ENCODE measurements at places on chromosomes 12 and 14.

DNA sequence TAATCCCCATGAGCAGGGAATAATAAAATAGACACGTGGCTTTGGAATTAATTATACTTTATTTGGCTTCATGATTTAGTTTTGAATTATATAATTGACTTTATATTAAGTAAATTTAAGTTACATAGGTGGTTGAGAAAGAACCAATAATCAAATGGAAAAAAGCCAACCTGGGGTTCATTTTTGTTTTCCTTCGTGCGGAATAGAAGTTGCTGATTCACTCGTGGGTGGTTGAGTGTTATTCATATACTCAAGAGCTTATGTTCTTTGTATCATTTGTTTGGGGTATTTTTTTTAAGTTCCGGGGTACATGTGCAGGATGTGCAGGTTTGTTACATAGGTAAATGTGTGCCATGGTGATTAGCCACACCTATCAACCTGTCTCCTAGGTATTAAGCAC, 58.0 kb downstream of the ZNF664 start:
- no peak for DNase-seq

GRCh38 chr12:40963751-40964150, 224.4 kb upstream of the PDZRN4 start:
- no peak for DNase-seq

DNA sequence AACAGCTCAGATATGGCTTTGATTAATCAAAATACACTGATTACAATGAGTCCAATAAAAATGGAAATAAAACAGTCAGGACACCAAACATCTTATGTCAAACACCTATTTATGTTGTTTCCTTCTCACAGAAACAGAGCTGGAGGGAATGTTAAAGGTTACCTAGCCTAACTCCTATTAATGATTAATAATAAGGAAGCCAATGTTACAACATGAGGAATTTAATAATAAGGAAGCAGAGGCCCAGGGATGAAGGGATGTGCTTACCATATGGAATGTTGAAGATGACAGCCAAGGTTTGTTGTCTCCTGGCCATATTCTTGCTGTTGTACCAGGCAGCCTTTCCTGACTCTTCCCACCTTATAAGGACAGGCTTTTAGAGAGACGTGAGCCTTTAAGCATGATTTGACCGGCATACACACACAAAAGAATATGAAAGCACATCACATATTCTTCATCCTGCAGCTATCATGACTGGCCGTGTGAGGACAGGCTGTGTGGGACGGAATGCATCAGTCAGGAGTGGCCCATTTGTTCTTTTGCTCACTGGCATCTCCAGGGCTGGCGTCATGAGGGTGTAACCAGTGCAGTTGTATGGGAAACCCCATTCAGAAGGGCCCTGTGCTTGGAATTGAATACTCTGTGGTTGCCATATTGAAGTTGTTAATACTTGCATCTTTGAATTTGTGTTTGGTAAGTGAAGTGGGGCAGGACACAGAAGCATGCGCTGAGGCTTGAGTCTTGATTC, 3.1 kb upstream of the GPRC5D start:
- no peak for DNase-seq

- no peak for DNase-seq
Observed at GRCh38 chr12:79452906-79453305, 237.9 kb downstream of the PAWR start.

GRCh38 chr12:121827351-121828099, 23.7 kb downstream of the SETD1B start:
- no peak for DNase-seq

- DNase-seq: peak; percentile 5
Observed at GRCh38 chr12:122730215-122731014, at the start of gene HCAR1. TSS of gene HCAR1 (minus strand) at chr12:122730844. CDS start at chr12:122730339, 505 bp downstream.

GRCh38 chr14:104800771-104801519, at the start of gene ZBTB42:
TSS of gene ZBTB42 (plus strand) at chr14:104801101. CDS start at chr14:104801198, 97 bp downstream.
- DNase-seq: peak; percentile 41

DNA sequence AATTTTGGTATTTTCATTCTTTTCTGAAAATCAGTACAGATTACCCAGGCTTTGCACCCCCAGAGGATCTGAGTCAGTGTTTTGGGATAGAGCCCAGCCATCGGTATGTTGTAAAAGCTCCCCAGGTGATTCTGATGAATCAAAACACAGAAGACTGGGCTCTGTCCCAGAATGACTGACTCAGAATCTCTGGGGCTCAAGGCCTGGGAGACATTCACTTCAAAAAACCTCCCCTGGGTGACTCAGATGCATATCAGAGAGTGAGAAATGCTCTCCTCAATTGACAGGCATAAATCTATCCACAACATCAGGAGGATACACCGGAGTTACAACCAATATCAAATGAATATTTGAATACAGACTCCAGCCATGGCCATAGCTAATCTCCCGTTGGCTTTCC, 32.6 kb downstream of the SLC35F4 start:
- DNase-seq: peak; percentile 92

GRCh38 chr14:99081156-99081765, 190.7 kb downstream of the BCL11B start:
- no peak for DNase-seq

GRCh38 chr12:127925971-127926370, 341.0 kb upstream of the TMEM132C start:
- peak; percentile 51 for DNase-seq

GRCh38 chr14:68741839-68742470, 50.9 kb downstream of the ZFP36L1 start:
- no peak for DNase-seq

DNA sequence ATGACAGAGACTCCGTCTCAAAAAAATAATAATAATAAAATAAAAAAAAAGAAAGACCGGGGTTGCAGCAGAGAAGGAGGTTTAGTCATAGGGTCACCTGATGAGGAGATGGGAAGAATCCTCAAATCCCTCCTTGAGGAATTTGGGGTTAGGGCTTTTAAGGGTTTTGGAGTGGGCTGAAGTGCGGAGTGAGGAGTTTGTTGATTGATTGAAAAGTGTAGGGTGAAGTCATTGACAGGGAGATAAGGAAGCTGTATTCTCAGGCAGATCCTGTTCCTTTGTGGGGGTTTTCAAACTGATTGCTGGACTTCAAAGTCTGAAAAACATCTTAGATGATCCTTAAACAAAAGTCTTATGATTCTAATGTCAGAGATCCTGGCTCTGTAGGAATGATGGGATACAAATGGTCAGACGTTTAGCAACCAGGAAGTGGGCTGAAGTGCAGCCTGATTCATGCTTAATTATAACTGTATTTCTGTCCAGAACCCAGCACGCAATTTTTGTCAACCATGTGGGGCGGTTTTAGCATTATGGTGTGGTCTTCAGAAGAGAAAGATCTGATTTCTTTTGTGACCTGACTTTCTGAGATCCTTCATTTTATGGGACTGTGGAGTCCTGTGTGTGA, 16.0 kb downstream of the FNTB start:
- DNase-seq: peak; percentile 78

- DNase-seq: no peak
Observed at GRCh38 chr14:99579120-99579836, 24.7 kb downstream of the CCDC85C start.

DNA sequence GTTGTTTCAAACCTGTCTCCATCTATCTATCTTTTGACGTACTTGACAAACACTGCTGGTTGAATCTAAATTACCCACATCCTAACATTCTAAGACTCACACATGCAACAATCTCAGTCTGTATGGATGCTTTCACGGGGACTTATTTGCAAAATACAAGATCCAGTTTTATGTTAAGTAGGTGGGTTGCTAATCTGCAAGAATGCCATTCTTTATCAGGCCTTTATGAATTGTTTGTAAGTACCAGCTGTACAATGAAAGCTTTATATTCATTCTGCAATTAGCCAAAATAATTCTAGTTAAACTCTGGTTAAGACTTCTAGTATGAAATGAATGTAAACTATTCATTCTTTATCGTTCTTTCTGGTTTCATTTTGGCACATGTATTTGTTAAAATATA, 135.1 kb downstream of the NAV3 start:
- peak; percentile 30 for DNase-seq

DNA sequence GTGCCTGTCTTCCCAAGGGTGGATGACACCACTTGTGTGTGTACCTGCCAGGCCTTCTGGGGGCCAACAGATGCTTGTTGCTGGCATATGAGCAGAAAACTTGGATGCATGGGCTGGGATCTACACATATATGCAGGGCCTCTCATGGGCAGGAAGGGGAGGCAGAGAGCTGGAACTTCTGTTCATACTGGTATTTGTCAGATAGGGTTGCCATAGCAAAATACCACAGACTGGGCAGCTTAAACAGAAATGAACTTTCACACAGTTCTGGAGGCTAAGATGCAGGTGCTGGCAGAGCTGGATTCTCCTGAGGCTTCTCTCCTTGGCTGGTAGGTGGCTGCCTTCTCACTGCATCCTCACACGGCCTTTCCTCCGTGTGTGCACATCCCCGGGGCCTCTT, 121.8 kb downstream of the SUDS3 start:
- DNase-seq: no peak

DNA sequence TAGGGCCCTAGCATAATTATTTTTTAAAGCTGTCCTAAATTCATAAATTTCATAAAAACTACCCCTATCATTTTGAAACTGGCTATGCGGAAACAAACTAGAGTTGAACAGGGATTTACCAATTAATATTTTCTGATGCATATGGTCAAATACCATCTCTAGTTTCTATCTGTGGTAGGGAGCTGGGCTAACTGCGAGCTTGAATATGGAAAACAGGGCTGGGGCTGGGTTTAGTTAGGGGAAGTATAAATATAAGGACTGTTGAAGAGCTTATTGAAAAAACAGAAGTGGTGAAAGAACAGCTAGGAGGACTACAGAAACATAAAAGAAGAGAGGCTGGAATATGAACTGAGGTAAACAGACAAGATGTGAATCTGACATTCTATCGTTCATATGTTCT, 91.8 kb downstream of the SLC38A1 start:
- DNase-seq: no peak

DNA sequence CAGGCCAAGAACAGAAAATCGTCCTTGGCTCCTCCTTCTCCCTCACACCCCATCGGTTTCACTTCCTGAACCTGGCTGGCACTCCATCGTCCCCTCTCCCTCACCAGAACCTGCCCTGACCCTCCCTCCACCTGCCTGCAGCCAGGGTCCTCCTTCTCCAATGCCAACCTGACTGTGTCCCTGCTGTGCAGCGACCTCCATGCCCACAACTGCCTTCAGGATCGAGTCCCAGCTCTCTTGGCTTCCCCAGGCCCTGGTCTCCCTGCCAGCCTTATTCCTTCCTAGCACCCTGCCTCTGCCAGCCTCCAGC, 19.8 kb downstream of the HVCN1 start:
- no peak for DNase-seq

DNA sequence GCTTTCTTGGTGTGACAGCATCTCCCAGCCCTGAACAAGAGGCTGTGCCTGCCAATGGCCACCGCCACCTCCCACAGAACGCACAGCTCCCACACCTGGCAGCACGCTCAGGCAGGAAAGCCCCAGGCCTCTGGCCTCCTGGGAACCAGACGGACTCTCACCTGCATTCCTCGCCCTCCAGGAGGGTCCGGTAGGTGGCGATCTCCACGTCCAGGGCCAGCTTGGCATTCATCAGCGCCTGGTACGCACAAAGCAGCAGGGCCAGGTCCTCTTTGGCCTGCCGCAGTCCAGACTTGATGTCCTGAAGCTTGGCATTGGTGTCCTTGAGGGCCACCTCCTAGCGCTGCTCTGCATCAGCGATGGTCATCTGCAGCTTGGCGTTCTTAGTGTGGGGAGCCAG, 12.1 kb upstream of the KRT77 start:
- DNase-seq: no peak

DNA sequence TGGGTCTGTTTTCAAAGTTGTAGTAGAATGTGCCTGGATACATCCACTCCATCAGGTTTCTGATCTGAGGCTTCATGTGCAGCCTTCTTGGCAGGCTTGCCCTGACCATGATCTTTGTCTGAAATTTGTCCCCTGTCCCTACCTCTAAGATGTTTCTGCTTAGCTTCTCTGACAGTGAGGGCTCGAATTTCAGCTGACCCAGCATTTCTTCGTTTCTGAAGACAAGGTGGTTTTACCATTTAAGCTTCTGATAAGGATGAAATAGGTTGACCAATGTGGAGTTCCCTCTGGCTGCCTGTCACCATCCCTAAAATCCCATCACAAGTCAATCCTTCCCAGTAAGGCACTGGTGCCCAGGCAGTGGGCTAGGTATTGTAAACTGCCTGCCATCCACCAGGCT, 57.0 kb downstream of the CMKLR1 start:
- no peak for DNase-seq

GRCh38 chr12:30440826-30441602, 254.7 kb downstream of the IPO8 start:
- peak; percentile 13 for DNase-seq

GRCh38 chr12:39780411-39780912, 160.9 kb upstream of the ABCD2 start:
- DNase-seq: no peak

GRCh38 chr12:101794574-101794973, 36.2 kb downstream of the GNPTAB start:
- no peak for DNase-seq

GRCh38 chr14:102212356-102212755, 72.7 kb downstream of the WDR20 start:
- DNase-seq: no peak

- DNase-seq: peak; percentile 76
Observed at GRCh38 chr12:68007466-68007865, 18.2 kb downstream of the IFNG-AS1 start.

DNA sequence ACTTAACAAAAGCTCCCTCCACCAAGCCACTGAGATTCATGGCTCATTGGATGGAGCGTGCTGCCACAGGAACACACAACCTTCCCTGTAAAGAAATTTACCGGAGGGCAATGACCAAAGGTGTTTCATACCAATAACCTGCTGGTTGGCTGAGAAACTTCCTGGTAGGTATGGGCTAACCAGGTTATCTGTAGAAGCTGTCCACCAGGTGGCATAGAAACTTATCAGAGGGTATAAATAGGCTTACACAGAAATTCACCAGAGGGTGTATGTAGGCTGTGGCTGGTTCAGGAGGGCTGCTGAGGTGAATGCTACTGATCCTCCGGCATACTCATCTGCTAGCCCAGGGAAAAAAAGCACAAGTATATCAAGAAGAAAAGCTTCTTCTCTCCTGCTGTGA, 27.1 kb upstream of the MTERF2 start:
- DNase-seq: no peak

GRCh38 chr12:69985656-69986055, 160.6 kb downstream of the MYRFL start:
- DNase-seq: no peak

DNA sequence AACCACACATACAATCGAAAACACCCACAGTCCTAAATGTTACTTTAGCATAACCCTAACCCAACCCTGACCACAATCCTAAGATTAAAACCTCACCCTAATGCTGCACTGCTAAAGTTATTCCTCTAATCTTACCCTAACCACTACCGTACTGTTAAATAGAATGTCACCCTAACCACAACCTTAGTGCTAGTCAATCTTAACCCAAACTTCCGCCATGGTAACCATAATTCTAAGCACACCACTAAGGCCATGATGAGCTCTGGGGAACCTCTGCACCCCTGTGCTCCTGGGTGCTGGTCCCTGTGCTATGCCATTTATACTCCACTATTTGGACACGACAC, 38.0 kb downstream of the LTBP2 start:
- no peak for DNase-seq

DNA sequence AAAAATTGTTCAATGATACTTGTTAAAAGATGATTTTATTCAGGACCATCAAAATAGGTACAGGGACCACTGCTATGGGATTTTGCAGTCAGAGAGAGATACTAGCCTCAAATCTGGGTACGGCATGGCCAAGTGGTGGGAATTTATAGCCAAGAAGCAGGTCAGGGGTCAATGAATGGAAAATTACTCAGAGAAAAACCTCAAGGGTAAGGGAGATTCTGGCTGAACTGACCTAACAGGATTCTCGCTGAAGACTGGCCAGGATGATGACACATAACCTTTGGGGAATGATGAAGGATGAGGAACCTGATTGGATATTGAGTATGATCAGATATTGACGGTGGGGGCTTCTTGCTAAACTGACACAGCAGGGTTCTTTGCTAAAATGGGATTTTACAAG, 32.7 kb downstream of the DEPDC4 start:
- DNase-seq: peak; percentile 20
